ENCODE measurements at places on chromosomes 13 and 19.

GRCh38 chr19:39223703-39224279 is 19.7 kb upstream of the SYCN start:
- no peak for DNase-seq

DNA sequence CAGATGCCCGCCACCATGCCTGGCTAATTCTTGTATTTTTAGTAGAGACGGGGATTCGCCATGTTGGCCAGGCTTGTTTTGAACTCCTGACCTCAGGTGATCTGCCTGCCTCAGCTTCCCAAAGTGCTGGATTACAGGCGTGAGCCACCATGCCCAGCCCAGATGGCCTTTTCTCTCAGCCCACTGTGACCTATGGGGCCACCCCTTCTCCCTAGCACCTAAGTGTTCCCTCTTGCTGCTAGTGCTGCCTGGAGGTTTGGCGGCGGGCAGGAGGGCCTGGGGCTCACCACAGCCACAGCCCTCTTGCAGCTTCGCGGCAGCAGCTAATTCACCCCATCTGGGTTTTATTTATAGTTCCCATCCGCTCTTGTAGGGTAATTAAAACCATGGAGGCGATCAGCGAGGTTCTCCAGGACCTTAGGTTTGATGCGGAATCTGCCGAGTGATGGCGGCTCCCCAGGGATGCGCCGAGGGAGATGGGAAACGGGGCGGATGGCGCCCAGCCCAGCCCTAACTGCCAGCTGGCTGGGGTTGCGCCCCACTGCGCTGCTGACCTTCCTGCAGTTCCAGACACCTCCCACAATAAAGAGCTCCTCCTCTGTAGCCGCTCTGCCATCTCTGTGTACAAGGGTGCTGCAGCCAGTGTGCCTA is 3.3 kb downstream of the REX1BD start:
- DNase-seq, result no peak

DNA sequence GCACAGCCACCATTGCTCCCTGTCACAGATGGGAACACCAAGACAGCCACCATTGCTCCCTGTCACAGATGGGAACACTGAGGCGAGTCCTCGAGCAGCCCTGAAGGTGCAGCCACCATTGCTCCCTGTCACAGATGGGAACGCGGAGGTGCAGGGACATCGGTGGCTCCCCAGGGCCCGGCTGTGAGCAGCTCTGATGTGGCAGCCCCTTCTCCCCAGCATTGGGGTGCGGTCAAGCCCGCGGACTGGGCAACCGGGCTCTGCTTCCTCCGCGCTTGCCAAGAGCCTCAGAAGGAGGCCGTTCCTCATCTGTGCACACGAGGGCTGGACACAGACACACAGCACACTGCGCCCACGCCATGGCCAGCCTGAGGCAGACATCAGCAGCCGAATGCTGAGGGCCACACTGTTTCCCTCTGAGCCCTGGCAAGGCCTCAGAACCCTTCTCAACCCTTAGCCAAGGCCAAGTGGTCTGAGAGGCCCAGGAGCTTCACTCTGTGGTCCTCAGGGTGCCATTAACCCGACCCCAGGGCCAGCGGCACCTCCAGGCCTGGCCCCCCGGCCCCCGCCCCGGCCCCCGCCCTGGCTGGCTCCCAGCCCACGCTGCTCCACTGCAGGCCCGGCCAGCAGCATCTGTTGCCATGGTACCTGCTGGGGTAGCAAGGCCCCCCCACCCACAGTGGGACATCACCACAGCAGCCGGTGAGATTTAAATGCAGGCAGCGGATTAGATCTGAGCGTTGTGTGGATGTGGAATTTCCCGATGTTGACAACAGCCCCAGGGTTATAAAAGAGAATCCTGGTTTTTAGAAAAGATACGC is 18.4 kb downstream of the C2CD4C start:
- DNase-seq, result no peak

DNA sequence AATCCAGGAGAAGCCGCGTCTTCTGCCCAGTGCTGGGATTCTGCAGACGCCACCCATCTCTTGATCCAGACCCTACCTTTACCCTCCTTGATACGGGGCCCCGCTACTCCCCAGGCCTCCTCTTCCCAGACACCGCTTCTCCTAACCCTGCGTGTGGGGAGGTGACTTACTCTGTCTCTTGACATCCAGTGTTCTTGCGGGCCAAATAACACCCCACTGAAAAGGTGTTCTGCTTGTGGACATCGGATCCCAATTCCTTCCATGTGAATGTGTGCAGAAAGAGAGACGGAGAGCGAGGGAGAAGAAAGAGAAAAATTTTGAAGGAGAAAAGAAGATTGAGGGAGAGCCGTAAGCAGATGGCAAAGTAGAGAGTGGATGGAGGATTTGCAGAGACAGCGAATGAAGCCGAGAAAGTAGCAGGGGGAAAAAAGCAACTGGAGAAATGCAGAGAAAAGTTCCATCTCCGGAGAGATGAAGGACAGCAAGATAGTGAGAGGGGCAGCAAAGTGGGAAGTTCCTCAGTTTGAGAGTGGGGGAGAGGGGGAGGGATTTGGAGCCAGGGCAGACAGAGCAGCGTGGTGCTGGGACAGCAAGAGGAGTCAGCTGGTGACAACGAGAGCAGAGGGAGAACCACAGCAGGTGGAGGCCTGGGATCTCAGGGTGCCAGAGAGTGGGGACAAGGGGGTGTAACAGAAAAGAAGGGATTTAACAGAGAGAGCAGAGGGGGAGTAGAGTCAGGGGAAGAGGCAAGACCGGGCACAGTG is 814 bp downstream of the ZNF480 start:
- no peak for DNase-seq

DNA sequence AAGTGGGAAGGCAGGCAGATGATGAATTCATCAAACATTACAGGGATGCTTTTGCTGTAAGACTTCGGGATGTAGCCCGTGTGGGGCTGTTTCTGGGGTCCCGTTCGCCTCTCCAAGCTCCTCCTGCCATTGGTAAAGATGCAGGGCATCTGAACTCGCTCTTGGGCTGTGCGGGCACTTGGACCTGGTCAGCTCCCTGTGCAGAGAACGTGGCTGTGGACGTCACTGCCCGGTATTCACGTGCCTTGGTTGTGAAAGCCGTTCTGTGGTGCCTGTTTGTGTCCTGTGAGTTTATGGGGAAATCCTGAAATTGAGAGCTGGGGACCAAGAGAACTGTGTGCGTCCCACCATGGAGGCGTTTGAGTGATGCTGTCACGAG is 5.4 kb downstream of the TFDP1 start:
- DNase-seq, result no peak

Data from NCI-H510A (cell line).